ENCODE measurements at places on chromosomes 3 and 15.

DNA sequence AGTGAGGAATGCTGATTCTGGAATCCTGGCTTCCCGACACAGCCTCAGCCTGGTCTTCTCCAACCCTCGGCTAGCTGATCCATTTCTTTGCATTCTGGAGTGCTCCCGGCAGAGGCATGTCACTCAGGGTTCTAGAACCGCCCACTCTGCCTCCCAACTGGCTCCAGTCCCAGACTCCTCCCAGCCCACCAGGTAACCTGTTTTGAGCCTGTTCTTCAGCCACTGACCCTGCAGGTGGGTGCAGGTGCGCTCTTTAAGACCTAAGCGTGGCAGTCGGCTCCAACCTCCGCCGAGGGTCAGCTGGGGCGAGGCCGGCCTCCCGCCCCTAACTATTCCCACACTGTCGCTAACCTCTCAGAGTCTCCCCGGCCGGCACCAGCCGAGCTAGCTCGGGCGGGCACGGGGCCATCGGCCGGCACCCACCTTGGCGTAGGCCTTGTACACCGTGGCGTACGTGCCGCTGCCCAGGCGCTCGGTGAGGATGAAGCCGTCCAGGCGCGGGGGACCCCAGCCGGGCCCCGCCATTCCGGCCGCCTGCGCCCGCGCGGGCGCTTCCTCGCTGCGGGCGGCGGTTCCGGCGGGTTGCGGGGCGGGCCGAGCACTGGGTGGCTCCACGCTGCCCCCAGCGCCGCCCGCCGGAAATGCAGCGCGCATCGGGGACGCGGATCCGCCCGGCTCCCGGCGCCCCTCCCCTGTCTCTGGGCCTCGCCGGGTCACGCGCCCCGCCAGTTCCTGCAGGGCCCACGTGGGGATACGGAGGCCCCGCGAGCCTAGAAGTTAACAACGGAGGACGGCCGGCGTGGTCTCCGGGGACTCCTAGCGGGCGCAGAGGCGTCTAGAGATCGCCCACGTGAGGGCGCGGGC, at the start of gene ULK3:
TSS of gene ULK3 (minus strand) at position 576 of the 864 bp plus-strand sequence. CDS start at position 525, 51 bp downstream.
- DNase-seq, result peak; percentile 92

DNA sequence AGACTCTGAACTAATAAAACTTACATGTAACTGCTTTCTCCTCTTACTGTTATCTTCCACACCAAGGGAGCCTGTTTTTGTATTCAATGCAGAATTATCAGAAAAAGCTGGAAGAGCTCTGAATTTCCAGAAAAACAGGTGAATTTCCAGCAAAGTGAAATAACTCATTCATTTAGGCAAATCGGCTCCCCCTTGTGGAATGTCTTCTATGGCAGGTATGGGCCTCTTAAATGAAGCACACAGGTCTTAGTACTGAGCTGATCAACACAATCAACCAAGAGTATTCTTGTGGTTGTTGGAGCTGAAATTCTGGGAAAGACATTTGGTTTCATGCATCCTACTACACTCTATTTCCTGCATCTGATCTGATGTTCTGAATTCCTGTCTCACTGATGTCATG, 31.0 kb upstream of the PTPRG start:
- DNase-seq, result no peak

DNA sequence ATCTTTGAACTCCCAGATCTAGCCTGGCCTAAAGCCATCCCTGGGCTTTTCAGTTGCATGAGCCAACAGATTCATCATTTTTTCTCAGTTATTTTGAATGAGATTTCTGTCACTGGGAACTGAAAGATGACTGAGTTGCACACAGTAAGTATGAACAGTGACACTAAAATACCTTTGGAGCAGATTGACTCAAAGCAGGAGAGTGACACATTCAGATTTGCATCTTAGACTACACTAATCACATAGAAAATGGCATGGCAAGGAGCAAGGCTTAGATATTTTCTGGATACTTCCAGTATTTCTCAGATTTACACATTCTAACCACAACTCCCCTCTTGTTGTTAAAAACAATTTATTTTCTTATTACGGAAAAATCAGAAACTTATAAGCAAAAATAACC, 32.8 kb downstream of the SEC62 start:
- no peak for DNase-seq

DNA sequence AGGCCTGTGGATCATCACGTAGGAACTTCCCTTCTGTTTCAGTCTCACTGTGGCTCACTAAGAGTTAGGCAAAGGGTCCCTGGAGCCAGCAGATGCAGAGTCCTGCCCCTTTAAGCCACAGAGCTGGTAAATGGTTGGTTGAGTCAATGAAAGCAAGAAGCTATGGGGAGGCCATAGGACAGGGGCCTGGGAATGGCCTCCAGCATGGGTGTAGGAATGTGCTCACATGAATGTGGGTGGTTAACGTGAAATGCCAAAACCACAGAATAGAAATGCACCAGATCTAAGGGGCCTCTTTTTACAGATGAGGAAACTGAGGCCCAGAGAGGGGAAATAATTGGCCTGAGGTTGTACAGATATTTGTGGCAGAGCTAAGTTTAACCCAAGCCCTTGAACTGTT, 150.3 kb downstream of the TLE3 start:
- DNase-seq, result no peak

DNA sequence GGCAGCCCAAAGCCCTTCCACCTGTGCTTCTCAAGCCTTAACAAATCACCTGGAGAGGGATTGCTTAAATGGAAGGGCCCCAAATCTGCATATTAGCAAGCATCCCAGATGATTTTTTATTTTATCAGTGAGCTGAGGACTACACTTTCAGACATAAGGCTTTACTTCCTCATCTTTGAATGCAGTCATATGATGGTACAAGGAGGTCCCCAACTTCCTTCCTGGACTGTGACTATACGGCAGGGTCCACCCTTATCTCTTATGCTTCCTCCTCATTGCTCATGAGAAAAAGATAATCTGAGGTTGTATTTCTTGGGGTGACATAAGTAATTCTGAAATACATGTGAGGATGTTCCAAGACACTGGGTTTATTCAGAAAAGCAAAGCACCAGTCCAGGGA, 13.7 kb upstream of the HEG1 start:
- no peak for DNase-seq

DNA sequence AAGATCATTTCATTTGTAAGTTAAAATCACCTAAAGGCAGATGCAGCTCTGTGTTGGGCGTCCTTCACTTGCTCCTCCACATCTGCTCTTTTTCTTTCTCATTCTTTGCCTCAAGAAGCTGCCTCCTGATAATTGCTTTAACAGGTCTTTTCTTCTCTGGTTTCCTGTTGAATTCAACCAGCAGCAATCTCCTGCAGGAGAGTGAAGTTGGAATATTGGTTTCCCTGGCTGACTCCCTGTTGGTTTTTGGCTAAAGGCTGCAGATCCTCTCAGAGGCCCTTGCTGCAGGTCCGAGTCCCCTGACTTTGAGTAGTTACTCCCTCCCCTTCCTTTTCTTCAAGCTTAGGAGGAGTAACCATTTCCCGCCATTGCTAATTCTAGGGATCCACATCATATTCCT, 4.2 kb downstream of the TP63 start:
- no peak for DNase-seq

- DNase-seq, result no peak
Measured at GRCh38 chr15:73560501-73561117, 72.6 kb downstream of the NPTN start.

DNA sequence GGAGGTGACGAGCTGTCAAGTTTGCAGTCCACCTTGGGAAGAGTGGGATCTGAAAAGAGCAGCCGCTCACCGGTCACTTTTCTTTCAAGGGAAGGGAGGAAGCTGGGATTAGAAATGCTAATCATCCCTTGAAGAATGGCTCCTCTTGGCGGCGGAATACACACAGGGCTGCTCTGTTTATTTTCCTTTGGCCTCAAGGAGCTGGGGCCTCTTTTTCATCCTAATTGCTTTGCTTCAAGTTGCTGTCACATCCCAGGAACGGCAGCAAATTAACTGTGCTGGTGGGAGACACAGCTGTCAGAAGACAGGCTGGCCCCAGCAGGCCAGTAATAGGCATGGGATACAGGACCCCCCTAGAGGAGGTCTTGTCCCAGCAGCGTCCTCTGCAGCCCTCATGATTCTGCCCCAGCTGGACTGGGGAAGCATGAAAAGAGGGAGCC, 6.7 kb downstream of the KBTBD13 start:
- no peak for DNase-seq

DNA sequence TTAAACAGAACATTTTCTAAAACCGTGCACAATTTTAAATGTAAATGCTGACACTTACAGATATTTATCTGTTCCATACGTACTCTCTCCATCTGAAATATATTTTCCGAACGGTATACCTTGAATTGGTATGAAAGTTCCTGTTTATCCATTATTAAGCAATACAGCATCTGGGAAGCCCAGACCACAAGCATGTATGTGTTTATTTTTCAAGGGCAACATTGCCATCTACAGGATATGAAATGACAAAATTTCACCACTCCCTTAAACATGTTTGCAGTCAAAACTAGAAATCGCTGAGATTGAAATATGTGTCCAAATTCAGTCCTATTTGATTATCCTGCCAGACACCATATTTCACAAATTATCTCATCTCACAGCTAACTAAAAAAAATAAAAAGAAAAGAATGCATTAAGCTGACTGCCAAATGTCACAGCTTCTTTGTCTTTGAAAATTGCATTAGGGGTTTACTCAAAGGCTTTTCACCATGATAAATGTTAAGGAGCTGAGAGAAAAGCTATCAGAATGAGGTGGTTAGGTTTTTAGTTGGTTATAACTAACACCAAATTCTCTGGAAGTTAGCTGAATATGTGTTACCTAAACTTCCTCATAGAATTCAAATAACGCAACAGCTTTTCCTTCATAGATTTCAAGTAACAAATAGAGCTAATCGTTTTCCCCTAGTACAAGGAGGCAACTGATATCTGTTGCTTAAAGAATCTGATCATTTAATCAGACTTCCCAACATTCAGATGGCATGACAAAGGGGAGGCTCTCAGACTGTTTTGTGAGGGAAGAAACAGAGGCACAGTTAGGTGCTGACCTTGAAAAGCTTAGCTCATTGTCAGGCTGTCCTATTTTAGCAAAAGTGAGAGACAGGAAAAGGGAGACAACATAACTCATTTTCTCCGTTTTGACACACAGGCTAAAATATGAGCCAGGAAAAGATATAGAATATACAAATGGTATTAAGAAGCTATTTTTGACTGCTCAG, 533.1 kb downstream of the TBL1XR1 start:
- DNase-seq, result no peak

DNA sequence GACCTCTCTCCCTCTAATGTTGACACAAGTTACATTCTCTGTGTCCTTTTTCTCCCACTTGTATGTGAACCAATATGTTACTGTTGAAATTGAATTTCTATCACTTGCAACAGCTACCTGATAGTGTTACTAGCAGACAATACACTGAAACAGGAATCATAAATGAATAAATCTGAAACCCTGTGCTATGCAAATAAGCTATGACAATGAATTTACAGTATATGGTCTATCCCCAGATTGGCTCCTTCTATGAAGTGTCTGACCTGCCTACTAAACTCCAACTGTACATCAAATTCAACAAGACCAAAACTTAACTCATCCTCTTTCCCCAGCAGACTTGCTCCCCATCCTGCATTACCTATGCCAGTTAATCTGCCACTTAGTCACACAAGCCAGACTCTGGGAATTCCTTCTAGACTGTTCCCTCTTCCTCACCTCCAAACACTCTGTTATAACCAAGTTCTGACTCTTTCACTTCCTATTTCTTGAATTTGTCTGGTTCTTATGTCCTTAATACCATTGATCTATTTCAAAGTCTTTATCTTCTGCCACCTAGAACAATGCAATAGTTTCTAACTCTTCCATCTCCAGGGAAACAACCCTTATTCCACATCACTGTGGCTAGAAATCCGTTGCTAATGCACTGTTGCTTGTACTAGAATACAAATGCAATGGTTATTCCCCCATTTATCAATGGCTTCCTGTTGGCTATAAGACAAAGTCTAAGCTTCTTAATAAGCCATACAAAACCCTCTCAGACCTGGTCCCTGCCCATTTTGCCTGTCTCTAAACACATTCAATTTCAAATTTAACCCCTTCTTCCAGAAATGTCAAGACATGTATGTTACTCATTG, 13.4 kb upstream of the ZNF639 start:
- DNase-seq, result no peak

DNA sequence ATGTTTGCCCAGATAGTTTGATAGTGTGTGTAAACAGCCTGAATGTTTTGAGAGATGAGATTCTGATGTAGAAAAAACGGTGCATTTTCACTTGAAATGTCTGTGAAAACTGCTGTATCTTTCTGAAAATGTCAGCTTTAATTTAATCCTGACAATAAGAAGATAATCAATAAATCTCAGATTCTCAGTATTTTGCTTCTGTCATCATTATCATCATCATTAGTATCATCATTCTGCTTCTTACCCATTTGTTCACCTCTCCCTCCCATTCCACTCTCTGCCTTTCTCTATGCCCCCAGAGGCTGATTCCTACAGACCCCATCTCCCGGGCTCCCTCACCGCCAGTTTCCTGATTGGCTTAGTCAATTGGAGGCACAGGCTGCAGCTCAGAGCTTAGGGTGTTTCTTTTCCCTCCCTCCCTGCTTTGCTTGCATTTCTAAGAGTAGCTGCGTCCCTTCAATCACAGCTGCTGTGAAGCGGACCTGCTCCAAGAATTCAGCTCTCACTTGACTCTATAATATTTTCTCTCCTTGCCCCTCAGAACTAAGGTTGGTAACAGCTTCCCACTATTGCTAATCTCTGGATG, 8.2 kb upstream of the SNTN start:
- DNase-seq, result no peak

DNA sequence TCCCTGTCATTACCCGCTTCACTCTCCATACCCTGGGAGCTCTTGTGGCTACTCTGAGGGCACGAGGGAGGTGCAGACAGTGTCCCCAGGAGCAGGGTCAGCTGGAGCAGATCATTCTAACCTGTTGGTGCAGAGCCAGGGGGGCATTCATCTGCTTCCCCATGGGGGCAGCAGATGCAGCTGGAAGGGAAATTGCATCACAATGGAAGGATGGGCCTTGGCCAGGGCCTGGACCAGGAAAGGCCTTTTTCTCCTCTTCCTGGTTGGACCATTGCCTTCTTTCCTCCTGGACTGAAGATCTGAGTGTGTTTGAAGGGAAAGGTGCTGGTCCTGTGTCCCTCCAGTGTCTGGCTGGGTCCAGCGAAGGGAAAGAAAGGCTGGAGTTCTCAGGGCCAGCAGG, 55.7 kb downstream of the EPHB1 start:
- no peak for DNase-seq

DNA sequence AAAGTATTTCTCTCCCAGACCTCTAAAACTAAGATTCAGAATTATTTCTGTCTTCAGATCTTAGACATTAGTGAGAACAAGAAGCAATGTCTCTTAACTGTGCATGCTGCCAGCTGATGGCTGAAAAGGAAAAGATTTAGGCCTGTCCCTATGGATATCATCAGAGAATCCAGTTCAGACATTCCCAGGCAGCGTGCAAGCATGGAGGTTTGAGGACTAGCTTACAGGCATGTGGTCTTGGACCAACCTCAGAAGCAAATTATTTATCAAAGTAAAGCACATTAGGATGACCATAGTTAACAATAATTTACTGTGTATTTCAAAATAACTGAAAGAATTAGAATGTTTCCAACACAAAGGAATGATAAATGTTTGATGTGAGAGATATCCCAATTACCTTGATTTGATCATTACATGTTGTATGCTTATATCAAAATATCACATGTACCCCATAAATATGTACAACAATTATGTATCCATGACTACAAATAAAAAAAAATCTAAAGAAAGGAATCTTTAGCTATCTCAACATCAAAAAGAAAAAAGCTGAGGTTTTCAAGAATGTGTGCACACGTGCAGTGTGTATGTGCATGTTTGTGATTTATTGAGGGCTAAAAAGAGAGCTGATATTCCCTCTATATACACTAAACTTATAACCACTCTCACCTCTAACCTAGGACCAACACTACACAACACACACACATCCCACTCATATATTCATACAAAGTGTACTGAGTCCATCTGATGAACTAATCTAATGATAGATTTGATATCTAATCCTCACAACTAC, 108.9 kb upstream of the THBS1 start:
- no peak for DNase-seq

GRCh38 chr15:90082140-90082715, 20.0 kb downstream of the IDH2 start:
- DNase-seq, result no peak

All from activated gamma-delta T cell (primary cell).